Right kidney (tissue), 9 donors: ENCODE measurements at places on chromosomes 12 and 14.

GRCh38 chr12:11158885-11159444 lies 12.0 kb upstream of the SMIM10L1 start:
- DNase-seq = no peak

DNA sequence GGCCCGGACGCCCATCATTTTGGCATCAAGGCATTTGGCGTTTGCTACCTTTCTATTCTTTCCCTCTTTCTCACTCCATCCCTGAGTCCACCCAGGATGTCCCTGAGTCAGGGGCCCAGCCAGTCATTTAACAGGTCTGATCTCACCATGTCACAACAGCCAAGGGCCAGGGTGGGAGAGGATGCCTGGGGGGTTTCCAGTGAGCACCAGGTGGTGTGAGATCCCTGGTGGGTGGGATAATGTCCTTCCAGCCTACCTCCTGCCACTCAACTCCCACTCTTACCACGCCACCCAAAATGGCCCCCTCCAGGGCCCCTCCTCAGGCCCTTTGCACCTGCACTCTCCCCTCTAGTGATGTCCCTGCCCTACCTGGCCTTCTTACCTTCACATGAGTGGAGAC lies 310.8 kb downstream of the BCL11B start:
- DNase-seq = no peak

DNA sequence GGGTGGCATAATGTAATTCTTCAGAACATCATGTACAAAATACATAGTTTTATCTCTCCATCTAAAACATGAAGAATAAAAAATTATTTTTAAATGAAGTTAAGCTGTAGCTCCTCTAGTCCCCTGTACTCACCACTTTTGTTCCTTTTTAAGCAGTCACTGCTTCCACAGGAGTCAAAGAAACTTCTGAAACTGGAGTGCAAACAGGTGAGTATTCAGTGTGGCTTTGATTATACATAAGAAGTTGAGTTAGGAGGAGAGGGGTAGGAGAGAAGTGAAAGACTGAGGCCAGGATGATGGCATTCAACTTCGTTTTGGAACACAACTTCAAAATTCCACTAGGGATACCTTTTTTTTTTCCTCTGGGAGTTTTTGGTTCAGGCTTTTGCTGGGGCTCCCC lies 131.4 kb upstream of the CNTN1 start:
- no peak for DNase-seq

DNA sequence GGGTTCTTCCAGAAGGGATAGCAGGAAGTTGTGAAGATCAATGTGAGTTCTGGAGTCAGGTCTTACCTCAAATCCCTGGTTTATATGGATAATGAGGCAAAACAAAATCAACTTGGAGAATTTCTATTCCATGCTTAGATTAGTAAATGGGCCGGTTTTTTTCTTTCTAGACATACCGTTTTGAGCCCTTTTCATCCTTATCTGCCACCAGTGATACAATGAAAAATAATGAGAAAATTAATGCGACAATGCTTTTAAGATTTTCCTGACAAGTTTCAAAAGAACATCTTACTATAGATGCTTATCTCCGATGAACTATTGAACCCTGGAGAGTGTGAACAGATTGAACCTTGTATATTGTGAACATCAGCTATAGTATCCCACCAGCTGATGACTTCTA lies 262.7 kb downstream of the BTG1 start:
- no peak for DNase-seq

DNA sequence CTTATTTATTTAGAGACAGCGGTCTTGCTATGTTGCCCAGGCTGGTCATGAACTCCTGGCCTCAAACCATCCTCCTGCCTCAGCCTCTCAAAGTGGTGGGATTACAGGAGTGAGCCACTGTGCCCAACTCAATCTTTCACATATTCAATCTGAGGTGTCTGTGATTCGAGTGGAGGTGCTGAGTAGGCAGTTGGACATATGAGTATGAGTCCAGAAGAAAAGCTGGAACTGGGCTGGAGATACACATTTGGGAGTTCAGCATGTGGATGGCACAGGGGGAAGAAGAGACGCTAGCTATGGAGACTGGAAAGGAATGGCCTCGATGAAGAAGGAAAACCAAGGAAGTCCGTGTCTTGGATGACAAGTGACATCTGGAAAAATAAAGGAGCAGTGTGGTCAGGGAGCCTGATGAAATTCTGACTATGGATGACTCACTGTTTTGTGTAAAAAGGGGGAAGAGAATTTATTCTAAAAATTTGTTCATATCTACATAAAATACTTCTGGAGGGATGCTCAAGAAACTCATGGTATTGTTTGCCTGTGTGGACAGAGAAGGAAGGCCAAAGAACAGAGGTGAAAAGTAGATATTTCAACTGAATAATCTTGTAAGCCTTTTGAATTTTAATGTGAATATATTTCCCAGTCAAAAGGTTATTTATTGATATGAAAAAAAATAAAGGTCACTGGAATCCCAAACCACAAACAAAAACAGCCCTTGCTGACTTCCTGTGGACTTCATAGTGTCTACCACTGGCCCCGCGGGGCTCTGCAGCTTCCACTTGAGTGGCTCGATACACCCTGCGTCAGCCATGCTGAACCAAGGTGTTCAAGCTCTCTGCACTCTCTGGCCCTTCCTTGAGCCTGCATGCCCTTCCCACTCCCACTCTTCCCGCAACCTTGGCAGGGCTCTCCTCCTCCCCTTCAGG lies 8.9 kb upstream of the LTA4H start:
- no peak for DNase-seq

DNA sequence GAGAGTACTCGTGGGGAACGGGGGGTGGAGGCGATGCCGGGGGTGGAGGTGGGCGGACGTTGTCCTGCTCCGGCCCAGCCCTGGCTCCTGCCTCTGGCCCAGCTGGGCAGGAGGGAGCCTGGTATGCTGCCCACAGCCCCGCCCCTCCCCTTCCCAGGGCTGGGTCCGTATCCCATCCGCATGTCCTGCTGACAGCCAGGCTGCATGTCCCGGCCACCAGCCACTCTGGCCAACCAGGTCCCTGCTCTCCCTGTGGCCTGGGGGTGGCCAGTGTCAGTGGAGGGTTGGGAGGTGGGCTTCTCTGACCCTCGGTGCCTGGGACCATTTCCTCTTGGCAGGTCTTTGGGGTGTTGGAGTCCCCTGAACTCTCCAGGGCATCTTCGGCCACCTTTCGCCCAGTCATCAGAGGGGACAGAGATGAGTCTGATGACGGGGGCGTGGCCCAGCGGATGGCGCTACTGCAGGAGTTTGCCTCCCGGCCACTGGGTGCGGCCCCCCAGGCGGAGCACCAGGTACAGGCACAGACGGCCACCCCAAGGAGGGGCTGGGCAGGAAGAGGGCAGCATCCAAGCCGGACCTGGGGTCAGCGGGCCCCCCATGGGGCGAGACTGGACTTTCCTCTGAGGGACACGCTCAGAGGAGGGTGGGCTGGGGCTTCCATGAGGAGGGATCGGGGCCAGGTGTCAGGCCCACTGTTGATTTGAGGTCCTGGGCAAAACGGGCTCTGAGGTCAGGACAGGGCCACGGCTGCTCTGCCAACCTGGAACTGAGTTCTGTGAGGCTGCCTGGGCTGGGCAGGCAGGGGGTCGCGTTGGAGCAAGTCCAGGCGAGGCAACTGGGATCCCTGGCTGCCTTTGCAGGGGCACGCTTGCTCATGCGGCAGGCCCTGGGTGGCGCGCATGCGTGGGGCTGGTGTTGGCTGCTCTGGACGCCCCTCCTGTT lies 20.2 kb downstream of the CEP170B start:
- no peak for DNase-seq

- no peak for DNase-seq
These were observed 70.2 kb upstream of the EGLN3 start for GRCh38 chr14:34021096-34021495.
